Keratinocyte (primary cell): ENCODE measurements at places on chromosomes 4 and X.

DNA sequence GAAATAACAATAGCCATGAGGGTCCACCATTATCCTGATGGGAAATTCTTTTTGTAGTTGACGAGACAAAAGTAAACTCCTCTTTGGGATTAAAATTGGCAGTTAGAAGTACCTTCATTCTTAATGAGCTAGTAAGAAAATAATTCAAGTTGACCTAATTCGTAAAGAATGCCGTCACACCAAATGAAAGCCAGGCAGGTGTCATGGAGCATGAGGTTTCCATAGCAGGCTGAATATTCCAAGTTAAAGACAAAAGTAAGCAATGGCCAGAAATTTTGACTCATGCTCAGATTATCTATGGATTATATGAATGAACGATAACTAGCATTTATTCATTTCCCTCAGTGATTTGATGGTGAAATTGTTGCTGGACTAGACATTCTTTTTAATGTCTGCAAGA, 192.2 kb upstream of the FAT1 start:
- no peak for DNase-seq

- DNase-seq, result no peak
These were observed 2.7 kb downstream of the ALAS2 start for GRCh38 chrX:55028040-55028439.

DNA sequence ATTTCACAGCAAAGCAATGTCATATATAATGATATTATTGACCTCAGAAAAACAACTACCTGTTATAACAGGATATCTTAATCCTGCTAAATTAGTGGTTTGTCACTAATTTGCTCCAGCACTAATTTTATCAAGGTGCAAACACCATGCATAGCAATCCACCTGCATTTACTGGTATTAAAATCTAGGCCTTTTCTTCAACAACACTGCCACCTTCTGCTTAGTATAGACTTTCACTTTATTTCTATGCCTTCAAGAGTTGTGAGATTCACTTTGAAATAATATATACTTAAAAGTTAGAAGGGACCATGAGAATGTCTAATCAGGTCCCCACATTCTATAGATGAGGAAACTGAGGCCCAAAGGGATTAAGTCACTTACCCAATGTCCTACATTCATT, 82.1 kb upstream of the IQCM start:
- no peak for DNase-seq

- DNase-seq, result no peak
These were observed 245.4 kb downstream of the ADGRL3 start for GRCh38 chr4:61445374-61446063.

- DNase-seq, result no peak
These were observed 232.3 kb downstream of the PTTG2 start for GRCh38 chr4:38192516-38192915.

DNA sequence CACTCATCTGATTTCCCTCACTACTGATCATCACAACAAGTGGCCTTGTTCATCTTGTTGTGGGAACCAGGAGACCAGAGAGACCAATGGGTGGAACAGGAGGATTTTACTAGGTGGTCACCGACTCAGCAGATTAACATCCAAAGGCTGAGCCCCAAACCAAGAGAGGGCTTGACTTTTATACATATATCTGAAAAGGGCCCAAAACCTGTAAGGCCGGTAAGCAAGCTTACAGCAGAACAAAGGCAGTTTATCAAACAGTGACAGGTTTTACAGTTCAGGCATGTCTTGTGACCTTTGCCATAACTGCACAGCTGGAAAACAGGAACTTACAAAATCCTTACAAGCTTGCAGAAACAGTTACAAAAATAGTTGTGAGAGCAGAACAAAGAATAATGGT, 195.9 kb downstream of the OR13H1 start:
- no peak for DNase-seq

- DNase-seq, result no peak
These were observed 11.6 kb downstream of the CXCL13 start for GRCh38 chr4:77617203-77617602.

GRCh38 chrX:23792861-23793553, 10.0 kb downstream of the SAT1 start:
- DNase-seq, result no peak

- DNase-seq, result no peak
These were observed 1.1 kb downstream of the KLHL15 start for GRCh38 chrX:24025741-24026403.

GRCh38 chrX:54043541-54044125, 640 bp downstream of the PHF8 start:
- no peak for DNase-seq

DNA sequence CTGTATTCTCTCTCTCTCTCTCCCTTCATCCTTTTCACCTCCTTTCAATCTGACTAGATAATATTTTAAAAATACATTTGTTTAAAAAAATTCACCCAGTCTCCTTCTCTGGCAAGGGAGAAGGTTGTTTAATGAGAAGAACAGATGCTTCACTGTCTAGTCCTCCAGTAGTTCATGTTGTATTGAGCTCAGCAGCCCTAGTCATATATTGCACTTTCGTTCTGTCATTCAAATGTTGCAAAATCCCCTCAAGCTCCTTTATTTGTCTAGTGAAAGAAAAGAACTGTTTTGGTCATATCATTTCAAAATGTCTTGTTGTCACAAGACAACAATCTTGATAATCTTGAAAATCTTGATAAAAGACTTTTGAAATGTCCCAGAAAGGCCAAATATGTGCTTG, 248.0 kb downstream of the GALNTL6 start:
- no peak for DNase-seq

DNA sequence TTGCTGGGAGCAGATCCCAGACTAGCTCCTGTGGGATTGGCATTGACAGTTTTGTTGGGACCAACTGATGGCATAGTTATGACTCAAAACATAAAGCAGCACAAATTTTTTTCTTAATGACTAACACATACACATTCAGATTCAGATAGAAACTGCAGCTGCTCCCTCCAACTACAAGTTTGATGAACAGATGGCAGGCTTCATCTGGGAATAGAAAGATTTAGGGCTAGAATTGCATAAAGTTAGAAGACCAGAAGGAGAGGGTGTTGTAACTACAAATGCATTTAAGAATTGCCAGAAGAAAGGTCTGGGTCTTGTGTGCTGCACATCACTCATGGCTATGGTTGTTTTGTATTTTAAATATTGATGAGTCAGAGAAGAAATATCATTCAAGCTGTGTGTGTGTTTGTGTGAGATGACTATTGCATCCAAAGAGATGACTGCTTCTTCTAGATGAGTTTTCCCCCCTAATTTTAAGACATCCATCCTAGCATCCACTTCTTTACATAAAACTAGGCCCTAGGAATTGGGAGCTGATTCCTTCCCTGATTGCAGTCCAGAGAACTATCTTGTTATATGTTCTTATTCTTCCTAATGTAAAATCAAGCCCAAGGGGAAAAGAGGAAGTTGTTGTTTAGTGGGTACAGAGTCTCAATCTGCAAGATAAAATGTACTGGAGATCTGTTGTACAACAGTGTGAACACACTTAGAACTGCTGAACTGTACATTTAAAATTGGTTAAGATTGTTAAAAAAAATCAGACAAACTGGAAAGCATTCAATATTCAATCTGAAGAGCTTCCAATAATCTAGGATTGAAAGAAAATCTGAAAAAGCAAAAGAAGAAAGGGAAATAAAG, 175.1 kb downstream of the PARM1 start:
- DNase-seq, result no peak

DNA sequence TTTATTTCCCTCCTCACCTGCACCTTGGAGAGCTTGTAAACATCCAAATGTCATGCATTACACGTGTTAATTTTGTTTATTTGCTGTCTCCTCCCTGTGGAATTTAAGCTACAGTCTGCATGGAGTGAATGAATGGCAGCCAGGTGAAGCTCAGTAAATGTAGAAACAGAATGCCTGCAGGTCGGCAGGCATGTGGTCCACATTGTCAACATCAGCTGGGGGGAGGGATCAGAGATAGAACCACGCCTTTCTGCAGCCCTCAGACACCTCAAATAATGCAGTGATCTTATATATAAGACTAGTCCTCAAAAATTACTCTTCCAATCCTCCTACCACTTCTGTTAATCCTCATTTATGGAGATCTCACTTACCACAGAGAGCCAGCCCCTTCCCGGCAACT, 131.2 kb upstream of the KIT start:
- DNase-seq, result no peak

DNA sequence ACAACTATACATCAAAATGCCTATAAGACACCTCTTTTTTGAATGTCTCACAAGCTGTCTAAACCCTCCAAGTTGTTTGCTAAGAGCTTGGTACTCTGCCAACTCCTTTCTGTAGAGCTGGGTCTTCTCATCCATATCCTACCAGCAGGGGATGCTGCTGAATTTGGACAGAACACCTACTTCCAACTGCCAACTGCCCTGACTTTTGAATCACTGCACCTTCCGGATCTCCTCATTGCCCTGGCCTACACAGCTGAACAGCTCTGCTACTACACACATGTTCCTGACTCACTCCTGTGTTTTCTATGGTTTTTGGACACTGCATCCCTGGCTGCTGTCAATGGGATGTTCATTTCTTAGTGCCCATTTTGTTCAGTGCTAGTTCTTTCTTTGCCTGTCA, 18.7 kb downstream of the FAM184B start:
- no peak for DNase-seq

DNA sequence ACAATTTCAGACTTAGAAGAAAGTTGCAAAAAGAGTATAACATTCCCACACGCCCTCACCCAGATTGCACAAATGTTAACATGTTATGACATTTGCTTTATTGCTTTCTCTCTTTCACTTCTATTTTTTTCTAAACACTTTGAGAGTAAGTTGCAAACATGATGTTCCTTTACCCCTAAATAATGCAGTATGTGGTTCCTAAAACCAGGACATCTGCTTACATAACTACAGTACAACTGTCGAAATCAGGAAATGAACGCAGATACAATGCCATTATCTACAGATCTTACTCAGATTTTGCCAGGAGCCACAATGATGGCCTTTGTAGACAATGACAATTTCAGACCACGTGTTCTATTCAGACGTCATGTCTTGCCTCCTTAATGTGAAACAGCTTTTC, 22.4 kb downstream of the SH3TC1 start:
- DNase-seq, result no peak

DNA sequence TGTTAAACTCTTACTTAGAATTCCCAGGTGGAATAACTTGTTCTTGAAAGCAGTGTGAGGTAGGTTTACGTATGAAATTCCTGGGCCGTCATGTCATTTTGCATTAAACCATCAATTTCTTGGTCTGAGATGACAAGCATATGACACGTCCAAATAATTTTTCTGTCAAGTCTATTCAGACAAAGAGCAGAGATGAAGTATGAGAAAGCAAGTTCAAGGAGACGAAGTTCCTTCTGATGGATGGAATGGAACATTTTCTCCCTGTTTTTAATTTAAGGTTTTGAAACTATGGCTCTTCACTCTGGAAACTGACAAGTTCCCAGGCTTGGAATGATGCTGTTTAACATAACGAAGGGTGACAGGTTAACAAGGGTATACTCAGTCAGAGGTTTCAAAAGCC, 252.8 kb upstream of the SFRP2 start:
- no peak for DNase-seq

GRCh38 chrX:105121186-105121585, 99.3 kb downstream of the TEX13A start:
- DNase-seq, result no peak

GRCh38 chr4:54668014-54668611, 10.4 kb downstream of the KIT start:
- DNase-seq, result no peak

DNA sequence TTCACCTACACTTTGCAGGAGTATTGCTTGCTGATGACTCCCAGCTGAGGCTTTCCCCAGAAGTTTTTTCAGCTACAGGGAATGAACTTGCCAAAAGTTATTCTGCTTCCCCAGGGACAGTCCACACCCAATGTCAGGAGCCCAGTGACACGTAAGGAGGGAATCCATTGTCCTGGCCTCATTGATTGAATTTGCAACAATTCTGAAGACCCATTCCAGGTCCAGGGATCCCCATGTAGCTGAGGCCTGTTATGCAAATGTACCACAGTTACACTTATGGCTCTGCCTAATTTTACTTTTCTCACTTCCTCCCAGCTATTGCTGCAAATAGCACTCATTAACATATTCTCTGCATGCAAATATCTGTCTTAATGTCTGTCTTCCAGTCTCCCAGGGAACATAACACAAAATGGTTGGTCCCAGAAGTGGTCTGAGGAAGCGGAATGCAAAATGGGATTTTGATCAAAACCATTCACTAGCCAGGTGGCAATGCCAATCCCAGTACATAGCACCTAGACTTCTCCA, 113.7 kb upstream of the ACTRT1 start:
- DNase-seq, result no peak

- no peak for DNase-seq
These were observed 11.8 kb upstream of the CPLX1 start for GRCh38 chr4:837772-838171.

- no peak for DNase-seq
These were observed 7.8 kb downstream of the WWC2 start for GRCh38 chr4:183106839-183107238.

- no peak for DNase-seq
These were observed 235.4 kb downstream of the SPRY1 start for GRCh38 chr4:123631786-123632692.

- DNase-seq, result no peak
These were observed 71.0 kb downstream of the AFF1 start for GRCh38 chr4:87005690-87006425.

DNA sequence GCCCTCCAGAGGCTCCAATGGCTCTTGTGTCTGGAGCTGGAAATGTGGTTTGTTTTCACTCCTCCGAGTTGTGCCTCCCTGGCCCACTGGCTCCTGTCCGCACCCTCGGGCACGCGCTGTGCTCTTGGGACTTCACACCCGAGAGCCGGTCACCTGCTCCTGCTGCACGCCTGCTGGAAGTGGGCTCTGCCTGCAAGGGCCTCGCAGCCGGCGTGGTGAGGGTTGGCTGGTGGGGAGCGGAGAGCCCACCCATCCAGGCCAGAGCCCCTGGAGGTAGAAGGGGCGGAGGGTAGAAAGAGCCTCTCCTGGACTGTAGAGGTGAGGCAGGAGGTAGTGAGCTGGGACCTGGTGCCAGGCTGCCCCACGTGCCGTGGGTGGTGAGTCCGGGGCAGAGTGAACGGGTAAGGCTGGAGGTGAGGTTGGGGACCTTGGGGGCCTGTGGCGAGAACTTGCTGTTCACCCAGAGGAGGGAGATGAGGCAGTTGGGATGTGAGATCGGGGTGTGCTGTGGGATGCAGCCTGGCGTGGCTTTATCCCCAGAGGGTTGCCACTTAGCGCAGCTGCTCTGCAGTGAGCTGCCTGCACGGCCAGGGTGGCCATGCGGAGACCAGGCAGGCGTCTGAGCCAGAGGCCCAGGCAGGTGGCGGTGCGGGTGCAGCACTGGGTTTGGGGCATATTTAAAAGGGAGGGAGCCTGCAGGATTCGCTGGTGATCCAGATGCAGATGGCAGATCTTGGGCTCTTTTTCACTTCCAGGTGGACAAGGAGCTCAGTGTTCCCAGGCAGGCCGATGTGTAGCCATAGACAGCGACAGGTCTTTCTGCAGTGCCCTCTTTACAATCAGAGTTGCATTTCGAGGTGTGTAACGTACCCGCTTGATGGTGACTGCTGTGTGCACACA, 48.8 kb downstream of the PCGF3 start:
- no peak for DNase-seq

- DNase-seq, result no peak
These were observed 61.6 kb upstream of the NAP1L5 start for GRCh38 chr4:88759039-88759894.
